ENCODE measurements at places on chromosomes 16 and 17.

DNA sequence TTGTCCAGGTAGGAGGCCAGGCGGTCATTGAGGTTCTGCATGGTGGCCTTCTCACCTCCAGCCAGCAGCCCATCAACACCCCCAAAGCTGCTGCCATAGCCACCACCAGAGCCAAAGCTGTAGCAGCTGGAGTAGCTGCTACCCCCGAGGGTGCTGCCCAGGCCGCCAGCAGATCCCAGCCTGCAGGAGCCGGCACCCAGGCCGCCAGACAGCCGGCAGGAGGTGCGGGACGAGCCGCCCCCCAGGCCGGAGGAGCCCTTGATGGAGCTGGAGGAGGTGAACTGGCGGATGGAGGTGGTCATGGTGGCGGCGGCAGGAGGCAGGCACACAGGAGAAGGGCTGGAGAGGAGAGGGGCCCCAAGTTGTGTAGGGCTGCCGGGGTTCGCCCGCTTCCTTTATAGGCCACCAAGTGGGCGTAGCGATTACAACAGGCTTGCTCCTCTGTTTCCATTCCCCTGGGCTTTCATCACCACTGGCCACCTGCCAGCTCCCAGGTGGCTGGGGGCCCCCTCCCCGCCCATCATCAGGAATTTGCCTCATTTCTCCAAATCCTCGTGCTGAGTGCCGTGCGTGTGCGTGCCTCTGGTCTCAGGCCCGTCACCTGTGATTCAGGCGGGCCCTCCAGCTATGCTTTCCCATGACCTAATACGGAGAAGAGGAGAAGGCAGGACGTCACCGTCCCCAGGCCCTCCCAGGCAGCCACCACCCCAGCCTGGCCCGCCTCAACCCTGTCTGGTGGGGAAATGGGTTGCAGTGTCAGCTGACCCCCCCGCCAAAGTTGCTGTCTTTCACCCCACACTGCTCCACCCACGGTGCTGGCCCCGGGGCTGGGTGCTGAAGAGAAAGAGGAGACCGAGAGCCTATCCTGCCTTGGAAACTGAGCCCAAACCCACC is at the start of gene KRT17:
Gene KRT17 (minus strand): TSS at position 368 of the 894 bp plus-strand sequence. CDS start 66 bp downstream, at position 302.
- DNase-seq = no peak

DNA sequence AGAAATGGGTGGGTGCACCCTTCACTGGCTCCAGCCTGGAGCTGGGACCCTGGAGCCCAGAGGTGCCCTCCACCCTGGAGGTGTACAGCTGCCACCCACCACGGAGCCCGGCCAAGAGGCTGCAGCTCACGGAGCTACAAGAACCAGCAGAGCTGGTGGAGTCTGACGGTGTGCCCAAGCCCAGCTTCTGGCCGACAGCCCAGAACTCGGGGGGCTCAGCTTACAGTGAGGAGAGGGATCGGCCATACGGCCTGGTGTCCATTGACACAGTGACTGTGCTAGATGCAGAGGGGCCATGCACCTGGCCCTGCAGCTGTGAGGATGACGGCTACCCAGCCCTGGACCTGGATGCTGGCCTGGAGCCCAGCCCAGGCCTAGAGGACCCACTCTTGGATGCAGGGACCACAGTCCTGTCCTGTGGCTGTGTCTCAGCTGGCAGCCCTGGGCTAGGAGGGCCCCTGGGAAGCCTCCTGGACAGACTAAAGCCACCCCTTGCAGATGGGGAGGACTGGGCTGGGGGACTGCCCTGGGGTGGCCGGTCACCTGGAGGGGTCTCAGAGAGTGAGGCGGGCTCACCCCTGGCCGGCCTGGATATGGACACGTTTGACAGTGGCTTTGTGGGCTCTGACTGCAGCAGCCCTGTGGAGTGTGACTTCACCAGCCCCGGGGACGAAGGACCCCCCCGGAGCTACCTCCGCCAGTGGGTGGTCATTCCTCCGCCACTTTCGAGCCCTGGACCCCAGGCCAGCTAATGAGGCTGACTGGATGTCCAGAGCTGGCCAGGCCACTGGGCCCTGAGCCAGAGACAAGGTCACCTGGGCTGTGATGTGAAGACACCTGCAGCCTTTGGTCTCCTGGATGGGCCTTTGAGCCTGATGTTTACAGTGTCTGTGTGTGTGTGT is 46.8 kb downstream of the IL21R start:
- DNase-seq = no peak

DNA sequence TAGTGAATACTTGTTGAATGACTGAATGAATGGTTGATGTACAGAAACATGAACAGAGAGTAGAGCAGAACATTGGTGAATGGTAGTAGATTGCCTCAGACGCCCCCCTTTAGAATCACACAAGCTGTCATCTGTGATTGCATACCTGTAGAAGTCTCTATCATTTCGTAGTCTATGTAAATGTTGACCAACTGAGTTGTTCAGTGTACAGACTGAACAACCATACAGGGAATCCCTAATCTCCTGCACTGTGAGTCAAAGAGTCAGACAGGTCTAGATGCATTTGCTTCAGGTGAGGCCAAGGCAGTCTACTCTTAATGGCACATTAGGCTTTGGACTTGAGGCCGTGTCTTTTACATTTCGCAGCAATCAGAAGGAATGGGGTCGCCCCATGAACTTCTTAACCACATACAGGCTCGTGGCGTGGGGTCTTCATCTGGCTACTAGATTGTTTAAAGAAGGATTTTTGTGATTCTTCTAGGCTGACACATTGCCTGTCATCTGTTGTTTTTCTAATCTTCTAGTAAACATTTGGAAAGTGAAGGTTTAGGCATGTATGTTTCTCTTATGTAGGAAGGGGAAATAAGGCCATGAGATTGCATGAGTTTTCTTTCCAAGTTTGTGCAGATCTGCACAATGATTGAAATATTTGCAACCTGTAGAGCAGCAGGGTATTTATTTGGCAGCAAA is 157.4 kb downstream of the WWOX start:
- DNase-seq = no peak

DNA sequence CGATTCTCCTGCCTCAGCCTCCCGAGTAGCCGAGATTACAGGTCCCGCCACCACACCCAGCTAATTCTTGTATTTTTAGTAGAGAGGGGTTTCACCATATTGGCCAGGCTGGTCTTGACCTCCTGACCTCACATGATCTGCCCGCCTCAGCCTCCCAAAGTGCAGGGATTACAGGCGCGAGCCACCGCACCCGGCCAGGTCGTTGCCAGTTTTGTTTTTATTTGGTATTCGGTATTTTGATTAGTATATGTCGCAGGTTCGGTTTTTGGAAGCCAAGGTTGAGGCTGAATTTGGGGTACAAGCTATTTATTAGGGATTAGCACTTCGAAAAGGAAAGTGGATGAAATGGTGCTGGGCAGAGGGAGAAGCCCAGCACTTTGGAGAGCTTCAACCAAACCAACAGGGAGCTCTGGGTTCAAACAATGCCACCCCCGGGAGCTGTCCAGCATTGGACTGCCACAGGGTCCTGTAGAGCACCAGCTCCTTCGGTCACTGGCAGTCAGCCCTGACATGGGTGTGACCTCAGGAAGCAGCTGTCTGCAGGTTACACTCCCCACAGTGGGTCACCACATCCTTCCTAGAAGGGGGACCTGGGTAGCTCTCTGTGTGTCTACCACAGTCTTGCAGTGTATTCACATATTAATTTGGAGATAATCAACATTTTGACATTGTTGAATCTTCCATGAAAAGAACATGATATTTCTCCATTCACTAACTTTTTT is 1.5 kb upstream of the CLEC10A start:
- DNase-seq = no peak

- DNase-seq = no peak
Measured at GRCh38 chr16:17306745-17307144, 164.0 kb downstream of the XYLT1 start.

DNA sequence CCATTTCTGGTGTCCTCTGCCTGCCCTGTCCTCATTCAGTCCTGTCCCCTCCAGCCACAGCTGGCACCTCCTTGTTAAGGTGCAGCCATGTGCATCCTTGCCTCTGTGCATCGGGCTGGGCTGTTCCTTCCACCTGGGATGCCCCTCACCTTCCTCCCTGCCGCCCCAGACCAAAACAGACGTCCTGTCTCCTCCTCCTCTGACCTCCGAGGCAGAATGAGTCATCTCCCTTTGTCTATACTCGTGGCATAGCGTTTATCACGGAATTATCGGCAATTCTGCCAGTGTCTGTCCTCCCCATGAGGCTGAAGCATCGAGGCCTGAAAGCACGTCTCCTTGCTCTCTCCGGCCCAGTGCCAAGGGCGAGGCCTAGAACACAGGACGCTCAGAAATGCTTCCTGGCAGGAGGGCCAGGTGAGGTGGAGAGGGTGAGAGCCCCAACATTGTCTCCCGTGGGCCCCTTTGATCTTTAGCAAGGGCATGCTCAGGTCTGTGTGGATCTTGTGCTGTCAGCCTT is 4.6 kb downstream of the RAI1 start:
- no peak for DNase-seq

- no peak for DNase-seq
Measured at GRCh38 chr17:50690887-50691549, 16.7 kb downstream of the ANKRD40 start.

- no peak for DNase-seq
Measured at GRCh38 chr16:2484898-2485508, 10.1 kb downstream of the TBC1D24 start.

DNA sequence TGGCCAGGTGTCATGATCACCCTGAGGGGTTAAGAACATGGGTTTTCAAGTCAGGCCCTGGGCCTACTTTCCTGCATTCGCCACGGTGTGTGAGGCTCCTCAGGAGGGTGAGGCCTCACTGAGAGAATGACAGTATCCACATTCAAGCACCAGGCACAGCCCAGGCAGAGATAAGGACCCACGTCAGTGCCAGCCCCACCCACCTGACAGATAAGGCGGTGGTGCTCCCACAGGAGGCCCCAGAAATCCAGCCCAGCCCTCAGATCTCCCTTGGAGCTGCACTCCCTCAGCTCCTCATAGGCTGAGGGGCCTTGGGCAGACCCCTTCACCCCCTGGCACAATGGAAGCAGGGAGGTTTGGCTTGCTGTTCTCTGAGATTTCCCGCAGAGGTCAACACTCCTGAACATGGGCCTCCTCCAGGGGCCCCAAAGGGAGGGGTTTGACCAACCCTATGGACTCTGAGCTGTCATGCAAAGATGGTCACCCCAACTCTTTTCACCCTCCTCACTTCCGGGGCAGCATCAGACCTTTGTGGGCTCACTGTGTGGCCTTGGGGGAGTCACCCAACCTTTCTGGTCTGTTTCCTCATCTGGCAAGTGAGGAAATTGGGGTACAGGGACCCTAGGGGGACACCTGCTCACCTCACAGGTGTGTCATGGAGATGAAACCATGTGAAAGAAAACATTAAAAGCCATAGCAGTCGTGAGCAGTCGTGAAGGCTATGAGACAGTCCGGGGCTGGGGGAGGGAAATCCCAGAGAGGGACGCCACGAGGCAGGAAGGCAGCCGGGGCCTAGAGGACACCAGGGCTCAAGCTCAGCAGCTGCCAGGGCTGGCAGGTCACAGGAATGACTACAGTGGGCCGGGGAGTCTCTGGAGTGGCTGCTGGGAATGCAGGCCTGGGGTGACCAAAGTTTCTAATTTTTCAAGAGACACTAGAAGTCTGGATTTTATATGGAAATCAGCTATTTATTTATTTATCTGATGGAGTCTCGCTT is 15.4 kb downstream of the PLLP start:
- DNase-seq = no peak

- DNase-seq = peak; percentile 92
Measured at GRCh38 chr16:84795329-84796053, 24.3 kb upstream of the CRISPLD2 start.
